ENCODE measurements at places on chromosomes 6 and 20. TPM values are rescaled to one million over a fixed set of nuclear protein-coding genes. Genes with fewer than 3 reads are reported as not detected.

Gene RRAGD
- total RNA-seq, result 10.8 TPM

Gene C4A
- total RNA-seq, result 1.6 TPM

Gene TUBB1
- total RNA-seq, result not detected

Gene SLC35D3
- not detected for total RNA-seq

Gene DEFB119
- total RNA-seq, result not detected

Gene ZC2HC1B
- total RNA-seq, result not detected

Gene TASP1
- total RNA-seq, result 5.9 TPM

Gene COL10A1
- not detected for total RNA-seq

Gene MOXD1
- 28.5 TPM for total RNA-seq

Gene GABRR1
- not detected for total RNA-seq

Gene TGM3
- not detected for total RNA-seq

Gene ECT2L
- not detected for total RNA-seq

Gene TBC1D7
- 20.3 TPM for total RNA-seq

Gene HDDC2
- total RNA-seq, result 66.4 TPM

Gene KCNK16
- total RNA-seq, result not detected

Gene TRIM40
- not detected for total RNA-seq
